Activated T-cell treated with anti-CD3 and anti-CD28 coated beads for 4 hours (primary cell): ENCODE measurements at places on chromosomes 5 and 9.

DNA sequence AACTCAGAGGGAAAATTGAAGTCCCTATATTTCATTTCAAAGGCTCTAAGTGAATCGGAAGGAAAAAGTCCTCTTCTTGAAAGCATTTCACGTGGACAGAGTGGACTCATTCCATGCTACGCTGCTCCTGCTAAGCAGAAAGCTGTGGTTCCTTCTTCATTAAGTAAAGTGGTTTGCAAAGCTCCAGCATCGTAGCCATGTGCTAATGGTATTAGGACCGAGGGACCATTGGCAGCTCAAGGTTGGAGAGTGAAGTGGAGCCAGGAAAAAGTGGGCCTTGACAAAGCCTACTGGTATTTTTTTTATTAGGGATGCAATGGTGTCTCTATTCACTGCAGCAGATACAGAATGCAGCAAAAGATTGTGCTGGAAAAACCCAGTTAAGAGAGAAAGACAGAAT is 16.4 kb upstream of the SEMA4D start:
- DNase-seq: no peak

DNA sequence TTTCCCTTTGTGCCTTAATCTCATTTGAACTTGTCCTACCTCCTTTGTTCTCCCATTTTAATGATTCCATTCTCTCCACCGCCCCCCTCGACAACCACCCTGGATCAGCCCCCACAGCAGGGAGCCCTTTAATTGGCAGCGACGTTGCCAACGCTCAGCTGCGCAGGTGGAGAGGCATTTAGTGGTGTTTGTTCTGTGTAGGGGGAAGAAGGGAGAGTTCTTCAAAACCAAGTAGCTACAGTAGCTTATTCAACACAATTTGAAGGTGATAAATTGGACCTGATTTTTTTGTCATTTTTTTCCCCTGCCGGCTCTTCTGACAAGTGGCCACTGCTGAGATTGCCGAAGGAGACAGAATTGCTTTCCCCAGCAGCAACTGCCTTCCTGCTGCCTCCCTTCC is 499.1 kb downstream of the CDK5RAP2 start:
- DNase-seq: no peak

DNA sequence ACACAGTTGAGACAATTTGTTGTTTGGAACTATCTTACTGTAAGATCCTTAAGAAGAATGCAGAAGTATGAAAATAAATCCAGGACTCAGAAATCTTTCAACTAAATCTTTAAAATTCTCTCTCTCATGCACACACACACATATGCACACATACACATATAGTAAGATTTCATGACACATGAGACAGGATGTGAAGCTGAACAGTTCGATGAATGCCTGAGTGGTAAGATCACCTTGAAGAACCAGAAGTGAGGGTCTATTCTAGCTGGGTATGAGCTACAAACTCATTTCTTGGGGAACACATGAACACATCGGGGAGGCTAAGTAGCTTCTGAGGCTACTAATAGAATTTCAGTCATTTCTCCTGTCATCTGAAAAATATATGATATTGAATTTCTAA is 153.6 kb downstream of the TMC1 start:
- DNase-seq: no peak

DNA sequence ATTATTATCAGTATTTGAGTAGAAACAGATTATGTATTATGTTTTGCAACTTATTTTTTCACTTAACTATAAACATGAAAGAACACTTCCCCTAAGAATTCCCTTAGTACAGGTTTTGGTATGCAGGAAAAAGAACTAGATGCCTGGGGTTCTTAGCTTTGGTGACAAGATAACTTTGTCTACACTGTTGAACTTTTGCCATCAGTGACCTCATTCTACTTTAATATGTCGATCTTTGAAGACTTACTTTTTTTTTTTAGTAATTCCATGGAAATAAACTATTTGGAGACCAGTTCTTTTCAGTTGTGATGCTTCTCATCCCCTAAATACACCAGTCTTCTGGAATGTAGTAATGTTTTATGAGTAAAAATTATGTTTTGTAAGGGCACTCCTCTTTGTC is 34.3 kb downstream of the ZNF462 start:
- no peak for DNase-seq

DNA sequence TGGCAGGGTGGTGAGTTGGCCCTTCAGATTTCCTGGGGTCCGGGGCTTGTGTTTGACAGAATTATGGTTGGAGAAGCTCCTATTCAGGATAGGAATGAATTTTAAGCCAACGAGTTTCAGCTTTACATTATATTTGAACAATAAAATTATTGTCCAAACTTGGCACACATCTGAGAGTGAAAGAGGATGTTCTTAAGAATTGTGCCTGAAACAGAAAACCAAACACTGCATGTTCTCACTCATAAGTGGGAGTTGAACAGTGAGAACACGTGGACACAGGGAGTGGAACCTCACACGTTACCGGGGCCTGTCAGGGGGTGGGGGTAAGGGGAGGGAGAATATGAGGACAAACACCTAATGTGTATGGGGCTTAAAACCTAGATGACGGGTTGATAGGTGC is 111.8 kb upstream of the ACTBL2 start:
- no peak for DNase-seq

- DNase-seq: no peak
These were observed 3.6 kb upstream of the MACIR start for GRCh38 chr5:103254921-103255320.

GRCh38 chr9:19074836-19075235 is 25.6 kb downstream of the RRAGA start:
- DNase-seq: no peak

DNA sequence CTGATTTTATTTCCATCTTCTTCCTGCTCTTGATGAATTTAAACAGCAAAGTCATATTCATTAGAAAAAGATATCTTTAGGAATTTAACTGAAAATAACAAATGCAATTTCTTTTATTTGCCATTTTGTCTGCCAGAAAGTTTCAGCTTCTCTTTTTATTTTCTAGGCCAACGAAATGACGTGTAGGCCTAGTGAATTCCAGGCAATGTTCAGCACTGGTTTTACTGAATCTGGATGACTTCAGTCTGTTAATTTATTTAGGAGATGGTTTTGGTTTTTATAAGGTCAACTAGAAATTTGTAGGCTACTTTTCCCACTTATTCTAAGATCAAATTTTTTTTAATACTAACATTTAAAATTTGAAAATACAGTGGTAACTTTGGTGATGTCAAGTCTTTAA is 129.1 kb upstream of the VCAN start:
- no peak for DNase-seq

DNA sequence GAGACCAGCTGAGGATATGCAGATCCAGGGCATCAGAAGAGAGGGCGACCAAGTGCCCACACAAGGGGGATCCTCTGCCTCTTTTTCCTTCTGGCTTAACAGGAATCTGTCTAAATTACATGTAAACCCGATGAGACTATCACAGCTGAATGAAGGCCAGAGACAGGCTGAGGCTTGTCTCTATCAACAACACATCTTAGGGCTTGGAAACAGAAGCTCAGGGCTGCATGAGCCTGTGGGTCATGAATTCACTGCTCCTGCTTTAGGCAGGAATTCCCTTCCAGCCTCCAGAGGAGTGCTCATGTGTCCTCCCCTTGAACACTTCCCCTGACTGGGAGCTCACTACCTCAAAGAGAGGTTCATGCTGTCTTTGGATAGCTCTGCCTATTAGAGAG is 106.1 kb upstream of the PHYKPL start:
- DNase-seq: no peak

GRCh38 chr9:114370968-114371320 is 16.8 kb downstream of the AKNA start:
- no peak for DNase-seq
